Fibroblast of villous mesenchyme (primary cell): ENCODE measurements at places on chromosomes 11 and 22. TPM values are rescaled to one million over a fixed set of nuclear protein-coding genes. Genes with fewer than 3 reads are reported as not detected.
A peak's percentile ranks its signal among the peaks of the same experiment; 100 is the strongest.

- no peak for DNase-seq
Observed at GRCh38 chr22:49044091-49044490, 783.6 kb downstream of the BRD1 start.

GRCh38 chr22:33575771-33576170 is 344.5 kb downstream of the LARGE1 start:
- no peak for DNase-seq

DNA sequence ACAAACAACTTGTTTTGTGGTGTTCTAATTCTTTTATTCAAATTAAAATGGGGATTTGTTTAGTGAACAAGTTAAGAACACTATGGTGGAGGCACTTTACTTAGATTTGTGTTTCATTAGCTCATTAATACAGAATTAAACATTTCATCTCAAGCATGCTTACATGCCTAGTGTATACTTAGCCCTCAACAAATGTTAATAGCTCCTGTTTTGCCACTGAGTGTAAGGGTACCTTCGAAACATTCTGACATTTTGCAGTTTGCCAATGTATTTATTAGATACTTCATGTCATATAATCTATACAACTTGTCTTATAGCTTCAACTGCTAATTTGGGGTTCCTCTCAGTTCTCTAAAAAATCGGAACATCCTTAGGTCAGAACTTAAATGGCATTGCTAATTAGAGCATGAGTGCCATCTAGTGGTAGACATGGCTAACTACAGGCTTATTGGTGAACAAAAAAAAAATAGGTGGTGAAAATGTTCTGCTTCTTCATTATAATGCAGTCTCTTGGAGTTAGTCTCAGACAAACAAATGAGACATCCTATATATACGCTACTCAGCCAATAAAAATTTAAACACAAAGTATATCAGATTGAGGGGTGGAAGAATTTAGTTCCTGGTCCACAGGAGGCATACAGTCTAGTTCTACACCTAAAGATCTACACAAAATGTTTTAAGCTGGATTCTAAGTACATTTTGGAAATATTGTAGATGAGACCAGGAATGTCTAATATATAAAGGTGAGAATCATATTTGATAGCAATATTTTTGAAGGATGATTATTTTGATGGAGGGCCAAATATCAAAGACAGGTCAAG is 4.9 kb upstream of the CNTN5 start:
- peak; percentile 52 for DNase-seq

- peak; percentile 68 for DNase-seq
Observed at GRCh38 chr11:117232092-117232878, at the start of gene RNF214. TSS of gene RNF214 (plus strand) at chr11:117232671. CDS start at chr11:117234273, 1,602 bp downstream.

DNA sequence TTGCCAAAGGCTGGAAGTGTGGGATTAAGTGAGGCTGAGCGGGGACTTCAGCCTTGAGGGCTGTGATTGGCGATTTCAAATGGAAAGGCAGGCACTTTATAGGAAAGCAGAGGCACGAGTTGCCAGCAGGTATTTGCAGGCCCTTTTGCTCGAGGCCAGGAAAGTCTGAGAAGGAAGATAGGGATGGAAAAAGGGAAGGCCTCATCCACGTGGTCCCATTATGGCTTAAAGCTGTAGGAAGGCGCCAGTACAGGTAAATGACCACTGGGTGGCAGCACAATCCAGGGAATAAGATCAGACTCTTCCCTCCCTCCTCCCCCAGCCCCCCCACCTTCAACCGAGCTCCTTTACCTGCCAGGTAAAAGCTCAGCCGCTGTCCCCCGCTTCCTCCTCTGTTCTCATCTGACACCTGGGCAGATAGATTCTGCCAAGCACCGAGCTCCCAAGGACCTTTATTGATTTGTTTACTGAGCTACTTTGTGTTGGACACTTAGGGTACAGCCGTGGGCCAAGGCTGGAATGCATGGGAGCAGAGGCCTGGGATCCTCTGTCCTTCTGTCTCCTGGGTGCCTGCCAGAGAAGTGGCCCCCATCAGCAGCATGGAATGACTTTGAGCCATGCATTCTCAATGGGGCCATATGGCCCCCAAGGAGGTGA is 7.5 kb downstream of the P2RX3 start:
- DNase-seq, result peak; percentile 65

- DNase-seq, result peak; percentile 16
Observed at GRCh38 chr11:61160487-61161189, 588 bp downstream of the VPS37C start.

DNA sequence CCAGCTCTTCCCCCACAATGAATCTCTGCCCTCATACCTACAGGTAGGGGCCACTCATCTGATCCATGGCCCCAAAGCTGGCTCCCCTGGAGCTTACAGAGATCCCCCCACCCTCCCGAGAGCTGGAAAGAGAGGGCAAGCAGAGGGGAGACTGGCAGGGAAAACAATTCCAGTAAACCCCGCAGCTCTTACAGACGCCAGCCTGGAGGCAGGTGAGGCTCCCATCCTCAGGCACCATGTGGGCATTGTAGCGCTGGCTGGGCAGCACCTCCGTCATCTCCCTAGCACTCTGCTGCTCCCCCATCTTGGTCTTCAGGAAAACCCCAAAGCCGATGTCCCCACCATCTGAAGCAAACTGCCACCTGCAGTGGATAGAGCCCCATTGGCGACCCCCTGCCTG is 14.1 kb downstream of the SEC14L4 start:
- no peak for DNase-seq

DNA sequence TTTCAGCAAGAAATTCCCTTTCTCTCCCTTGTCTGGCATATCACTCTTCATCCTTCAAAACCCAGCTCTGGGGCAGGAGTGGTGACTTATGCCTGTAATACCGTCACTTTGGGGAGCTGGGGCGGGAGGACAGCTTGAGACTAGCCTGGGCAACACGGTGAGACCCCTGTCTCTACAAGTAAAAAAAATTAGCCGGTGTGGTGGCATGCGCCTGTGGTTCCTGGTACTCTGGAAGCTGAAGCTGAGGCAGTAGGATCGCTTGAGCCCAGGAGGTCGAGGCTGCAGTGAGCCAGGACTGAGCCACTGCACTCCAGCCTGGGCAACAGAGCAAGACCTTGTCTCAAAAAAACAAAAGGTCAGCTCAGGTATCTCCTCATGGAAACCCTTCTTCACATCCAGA is 1.4 kb upstream of the RCE1 start:
- DNase-seq, result no peak

GRCh38 chr22:18970948-18971315 is 34.8 kb upstream of the PRODH start:
- DNase-seq, result no peak

DNA sequence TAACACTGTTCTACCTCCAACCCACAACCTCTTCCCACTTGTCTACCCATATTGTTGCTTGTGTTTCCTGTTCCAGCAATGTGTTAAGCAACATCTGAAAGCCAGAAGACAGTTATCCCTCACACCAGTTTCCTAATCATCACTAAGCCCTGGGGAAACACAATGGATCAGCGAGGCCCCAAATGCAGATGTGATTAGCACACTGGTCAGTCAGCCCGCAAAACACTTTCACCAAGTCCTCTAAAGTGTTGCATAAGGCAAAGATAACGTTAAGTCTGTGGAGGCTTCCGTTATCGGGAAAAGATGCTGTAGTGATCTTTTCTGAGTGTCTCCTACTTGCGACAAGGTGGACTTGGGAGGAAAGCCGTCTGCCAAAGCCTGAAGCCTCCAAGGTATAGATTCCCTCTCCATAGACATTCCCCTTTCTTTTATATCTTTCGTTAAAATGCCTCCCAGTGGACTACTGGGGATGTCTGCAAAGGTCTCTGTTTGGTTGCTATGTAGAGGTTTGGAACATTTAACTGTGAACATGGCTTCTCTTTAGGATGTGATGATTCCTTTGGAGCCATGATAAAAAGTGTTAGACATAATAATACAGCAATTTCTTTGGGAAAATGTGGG is at the start of gene MS4A3:
TSS of gene MS4A3 (plus strand) at position 317 of the 621 bp plus-strand sequence. CDS start 4,496 bp downstream, outside the sequence.
- DNase-seq, result no peak

GRCh38 chr22:29257751-29258181 is 10.0 kb downstream of the RHBDD3 start:
- no peak for DNase-seq

GRCh38 chr11:12245091-12245490 is 132.3 kb upstream of the PARVA start:
- DNase-seq, result no peak

DNA sequence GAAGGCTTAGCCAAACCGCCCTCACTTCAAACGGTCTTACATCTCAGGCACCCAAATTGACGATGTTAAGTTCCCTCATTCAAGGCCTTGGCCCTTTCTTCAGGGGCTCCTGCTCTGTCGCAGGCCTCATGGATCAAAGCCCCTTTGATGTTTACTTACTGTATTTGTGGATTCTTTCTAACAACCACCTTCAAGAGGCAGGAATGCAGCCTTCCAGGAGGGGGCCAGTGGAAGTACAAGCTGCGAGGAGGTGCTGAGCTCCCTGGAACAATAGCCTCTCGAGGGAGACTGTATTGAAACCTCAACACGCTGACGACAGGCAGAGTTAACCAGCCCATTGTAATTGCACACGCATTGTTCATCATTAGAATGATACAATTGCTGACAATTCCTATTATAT is 209.1 kb downstream of the ST3GAL4 start:
- no peak for DNase-seq

- DNase-seq, result peak; percentile 99
Observed at GRCh38 chr22:45201678-45202332, 38.1 kb downstream of the NUP50 start.

DNA sequence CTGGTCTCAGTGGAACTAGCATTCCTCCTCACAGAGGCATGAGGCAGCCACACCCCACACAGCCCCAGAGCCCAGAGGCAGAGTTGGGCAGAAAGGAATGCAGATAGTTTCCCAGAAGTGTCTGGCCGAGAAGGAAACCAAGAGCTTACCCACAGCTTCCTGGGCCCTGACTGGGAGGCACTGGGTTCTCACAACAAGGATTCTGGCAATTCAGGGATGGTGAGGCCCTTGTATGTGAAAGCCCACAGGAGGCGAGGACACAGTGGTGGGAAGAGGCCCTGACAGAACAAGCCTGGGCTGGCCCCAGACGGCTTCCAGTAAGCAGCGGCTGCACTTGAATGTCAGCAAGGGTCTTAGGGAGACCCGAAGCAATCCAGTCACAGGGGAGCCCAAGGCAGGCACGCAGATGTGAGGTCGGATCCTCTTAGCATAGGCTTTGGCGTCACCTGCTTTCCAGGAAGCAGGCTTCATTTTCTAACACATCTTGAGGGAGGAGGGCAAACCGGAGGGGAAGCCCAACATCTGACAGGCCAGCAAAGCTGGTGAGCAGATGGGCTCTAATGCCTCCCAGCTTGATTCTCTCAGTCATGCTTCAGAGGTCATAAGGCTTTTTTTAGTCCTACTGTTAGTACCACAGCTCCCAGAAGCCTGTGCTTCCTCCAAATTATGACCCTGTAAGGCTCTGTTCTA is 78.3 kb upstream of the AKIP1 start:
- DNase-seq, result peak; percentile 93

DNA sequence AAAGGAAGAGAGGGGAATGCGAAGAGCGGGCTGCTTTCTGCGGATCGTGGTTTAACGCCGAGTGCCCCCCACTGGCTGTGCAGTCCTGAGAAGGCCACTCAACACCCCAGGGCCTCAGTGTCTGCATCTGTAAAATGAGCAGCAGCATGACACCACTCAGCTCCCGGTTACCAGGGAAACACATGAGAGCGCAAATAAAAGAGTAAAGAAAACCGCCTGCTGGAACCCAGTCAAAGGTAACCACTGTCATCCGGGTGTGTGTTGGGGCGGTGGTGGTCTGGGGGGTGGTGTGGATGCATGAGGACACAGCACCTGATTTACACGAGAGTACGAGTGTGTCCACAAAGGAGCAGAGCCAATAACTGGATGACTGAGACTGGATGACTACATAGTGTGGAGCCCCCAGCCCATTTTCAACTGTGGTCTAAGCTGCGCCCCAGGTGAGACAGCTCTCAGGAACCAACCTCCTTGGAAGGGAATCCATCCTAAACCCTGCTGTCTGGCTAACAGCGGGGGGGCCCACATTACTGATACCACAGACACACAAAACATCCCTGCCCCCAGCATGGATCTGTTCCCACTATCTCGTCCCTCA is 5.7 kb downstream of the CELSR1 start:
- no peak for DNase-seq

DNA sequence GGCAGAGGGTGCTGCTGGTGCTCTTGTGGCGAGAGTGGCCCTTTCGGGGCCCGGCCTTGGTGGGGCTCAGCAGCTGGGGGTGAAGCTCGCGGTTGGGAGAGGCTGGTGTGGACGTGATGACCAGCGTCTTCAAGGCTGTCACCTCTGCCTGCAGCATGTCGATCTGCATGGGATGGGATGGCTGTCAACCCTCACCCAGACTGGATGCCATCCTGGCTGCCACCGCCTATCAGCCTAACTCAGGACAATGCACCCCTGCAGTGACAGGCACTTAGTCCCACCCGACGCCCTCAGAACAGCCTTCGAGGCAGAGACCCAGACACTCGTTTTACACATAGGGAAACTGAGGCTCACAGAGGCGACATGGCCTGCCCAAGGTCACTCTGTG is 10.8 kb downstream of the RAB3IL1 start:
- no peak for DNase-seq

DNA sequence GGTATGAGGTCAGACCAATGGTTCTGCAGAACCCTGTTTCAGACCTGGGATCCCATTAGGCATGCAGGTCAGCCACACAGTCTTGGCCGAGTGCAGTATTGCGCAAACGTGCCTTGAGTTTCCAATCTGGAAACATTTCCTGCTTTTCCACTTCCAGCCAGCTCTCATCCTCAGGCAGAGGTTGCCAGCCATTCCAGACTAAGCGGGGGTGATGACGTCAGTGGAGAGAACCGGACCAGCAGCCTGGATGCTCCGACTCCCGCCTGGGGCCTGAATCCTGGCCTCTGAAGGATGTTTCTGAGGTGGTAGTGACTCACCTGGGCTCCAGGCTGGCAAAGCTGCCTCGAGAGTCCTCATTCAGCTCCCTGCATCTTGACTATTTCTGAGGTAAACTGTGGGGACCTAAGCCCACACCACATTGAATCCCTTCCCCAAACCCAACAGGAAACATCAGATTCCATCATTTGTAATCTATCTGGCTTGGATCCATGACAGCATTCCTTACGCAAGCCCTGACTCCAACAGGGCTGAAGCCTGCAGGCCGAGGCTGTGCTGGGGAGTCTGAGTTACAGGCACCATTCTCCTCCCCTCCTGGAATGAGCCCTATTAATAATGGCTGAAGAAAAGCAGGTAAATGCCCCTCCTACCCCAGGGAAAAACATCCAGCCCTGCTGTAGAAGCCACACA is 83.0 kb downstream of the ABTB2 start:
- DNase-seq, result peak; percentile 98

GRCh38 chr11:14518820-14519219 is 1.4 kb downstream of the PSMA1 start:
- no peak for DNase-seq

DNA sequence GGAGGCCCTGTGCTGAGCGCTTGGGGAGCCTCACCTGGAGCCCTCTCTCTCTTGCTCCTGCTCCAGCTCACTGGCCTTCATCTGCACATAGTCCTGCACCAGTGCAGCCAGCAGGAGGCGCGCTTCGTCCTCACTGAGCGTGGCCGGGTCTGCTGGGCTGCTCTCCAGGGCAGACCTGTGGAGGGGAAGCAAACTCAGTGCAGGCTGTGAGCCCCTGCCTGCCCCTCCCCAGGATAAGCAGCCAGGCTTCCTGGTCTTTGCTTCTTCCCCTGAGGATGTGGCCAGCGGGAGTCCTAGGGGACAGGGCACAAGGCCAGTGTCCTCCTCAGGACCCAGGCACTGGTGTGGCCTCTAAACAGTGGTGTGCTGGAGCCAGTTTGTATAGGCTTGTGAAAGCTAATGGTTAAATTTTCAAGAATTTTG is 2.2 kb downstream of the CALCA start:
- peak; percentile 10 for DNase-seq

Gene SLC22A8
- not detected in 2 replicates for total RNA-seq

Gene MOGAT2
- not detected in 2 replicates for total RNA-seq

Gene PYGM
- total RNA-seq, result 0.64 and 1.7 TPM in 2 replicates

Gene TIMP3
- 418 and 924 TPM in 2 replicates for total RNA-seq

Gene APOBEC3F
- total RNA-seq, result 4.8 and 5.6 TPM in 2 replicates

Gene IGSF9B
- under 0.01 TPM in 1 of 2 replicates, not detected in the other for total RNA-seq
